ENCODE measurements at places on chromosomes 2 and 18. TPM values are rescaled to one million over a fixed set of nuclear protein-coding genes. Genes with fewer than 3 reads are reported as not detected.
A peak's percentile ranks its signal among the peaks of the same experiment; 100 is the strongest.

Gene PCARE
- not detected for total RNA-seq

- DNase-seq: no peak
These were observed 3.3 kb downstream of the TTLL4 start for GRCh38 chr2:218713922-218714321.

DNA sequence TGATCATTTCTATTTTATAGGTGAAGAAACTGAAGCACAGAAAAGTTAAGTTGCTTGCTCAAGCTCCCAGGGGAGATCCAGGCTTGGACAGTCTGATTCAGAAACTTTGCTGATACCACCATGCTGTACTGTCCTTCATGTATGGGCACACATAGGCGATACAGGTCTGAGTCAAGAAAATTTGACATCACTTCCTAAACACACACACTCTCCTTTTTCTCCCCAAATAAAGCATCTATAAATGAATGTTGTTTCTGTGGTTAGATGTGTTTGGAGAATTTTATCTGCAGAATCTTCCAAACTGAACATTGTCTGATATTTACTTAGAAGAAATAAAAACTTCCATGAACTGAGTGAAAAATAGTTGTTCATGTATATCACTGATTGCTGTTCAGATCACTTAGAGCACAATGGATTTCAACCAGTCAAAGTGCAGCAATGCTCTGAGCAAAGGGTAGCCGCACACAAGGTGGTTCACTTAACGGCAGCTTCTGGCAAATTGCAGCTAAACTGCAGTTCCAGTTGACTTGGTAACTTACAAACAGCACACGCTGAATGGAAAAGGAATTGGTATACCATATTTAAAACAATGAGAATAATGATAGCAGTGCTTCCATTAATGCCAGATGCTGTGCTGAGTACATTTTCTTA lies 10.0 kb upstream of the AGFG1 start:
- no peak for DNase-seq

DNA sequence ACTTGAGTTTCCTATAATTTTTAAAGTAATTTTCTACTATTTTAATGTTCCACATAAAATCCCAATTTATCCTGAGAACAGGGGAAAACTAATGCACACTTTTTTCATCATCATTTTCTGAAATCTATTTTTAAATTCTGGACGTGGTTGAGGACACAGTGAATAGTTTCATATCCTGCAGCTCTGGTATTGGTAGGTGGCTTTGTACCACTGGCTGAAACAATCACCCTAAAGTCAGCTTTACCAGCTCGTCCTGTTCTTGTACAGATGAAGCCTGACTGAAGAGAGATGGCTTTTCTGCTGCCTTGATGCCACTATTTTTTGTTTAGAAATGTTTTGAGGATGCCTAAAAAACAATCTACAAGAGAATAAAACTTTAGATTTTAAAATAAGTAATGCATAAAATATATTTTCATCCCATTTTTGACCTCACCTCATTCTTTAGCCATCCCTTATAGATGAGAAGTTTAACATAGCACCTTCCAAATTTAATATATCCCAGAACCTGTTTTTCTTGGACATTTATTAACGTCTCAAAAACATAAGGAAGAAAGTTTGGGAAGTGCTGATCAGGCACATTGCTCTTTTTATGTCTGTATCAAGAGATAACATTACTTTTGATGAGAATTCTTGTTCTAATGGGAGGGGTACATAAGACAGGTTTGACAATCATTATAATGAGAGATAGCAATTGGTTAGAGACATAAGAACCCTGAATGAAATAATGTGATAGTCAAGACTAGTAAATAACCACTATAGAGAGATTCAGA lies 80.9 kb downstream of the GALNT1 start:
- DNase-seq: no peak

Gene CDH20
- 0.75 TPM for total RNA-seq

Gene IL36A
- total RNA-seq: not detected

- DNase-seq: peak; percentile 96
These were observed at the start of gene IWS1 for GRCh38 chr2:127526132-127527000. Gene IWS1, minus strand, starts transcription at chr2:127526489. Its CDS starts 281 bp downstream, at chr2:127526208.

DNA sequence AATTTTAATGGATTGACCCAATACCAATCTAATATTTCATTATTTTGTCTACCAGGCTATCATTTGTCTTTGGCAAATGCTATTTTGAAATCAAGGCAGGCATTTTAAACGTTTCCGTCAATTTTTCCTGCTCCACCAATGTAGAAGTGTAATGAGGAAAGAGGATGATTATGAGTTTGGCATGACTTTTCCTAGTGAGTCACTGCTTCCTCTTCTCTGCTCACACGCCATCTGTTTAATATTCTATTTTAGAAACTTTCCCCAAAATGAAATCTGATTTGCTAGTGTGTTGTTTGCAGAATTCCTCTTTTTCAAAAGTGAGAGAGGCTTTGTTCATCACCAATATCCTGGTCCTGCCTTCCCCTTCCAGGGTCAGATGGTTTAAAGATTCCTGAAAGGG lies 42.5 kb upstream of the PID1 start:
- DNase-seq: no peak

Gene TUBB8B
- not detected for total RNA-seq

- no peak for DNase-seq
These were observed 68.7 kb upstream of the WIPF1 start for GRCh38 chr2:174666312-174666711.

DNA sequence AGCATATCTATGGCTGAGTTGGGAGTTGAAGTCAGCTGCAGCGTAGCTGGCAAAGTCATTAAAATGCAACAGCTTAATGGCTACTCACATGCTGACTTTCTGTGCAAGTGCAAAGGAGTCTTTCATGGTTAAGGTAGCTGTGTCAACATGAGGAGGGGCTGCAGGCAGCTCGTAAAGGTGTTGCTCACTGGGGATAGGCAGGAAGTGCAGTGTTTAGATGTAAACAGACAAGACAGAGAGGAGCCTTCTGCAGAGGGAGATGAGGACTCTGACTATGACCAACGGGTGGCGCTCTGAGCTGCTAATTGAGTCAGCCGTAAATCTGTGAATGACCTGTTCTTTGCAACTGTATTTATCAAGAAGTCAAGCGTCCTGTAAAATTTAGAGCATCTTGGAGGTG lies 22.3 kb upstream of the CAVIN2 start:
- DNase-seq: no peak

- peak; percentile 34 for DNase-seq
These were observed 97.8 kb downstream of the RTN4 start for GRCh38 chr2:54952425-54952824.

- DNase-seq: peak; percentile 96
These were observed at the start of gene MBD1 for GRCh38 chr18:50281295-50281971. Gene MBD1, minus strand, starts transcription at chr18:50281523. Its CDS starts 1,531 bp downstream, at chr18:50279992.

GRCh38 chr2:44131177-44131576 lies 37.5 kb upstream of the PPM1B start:
- DNase-seq: no peak

Gene AP1S3
- total RNA-seq: 52.7 TPM

Gene RHOB
- 304 TPM for total RNA-seq

Gene ICOS
- total RNA-seq: 0.23 TPM

Gene GREB1
- total RNA-seq: 5.1 TPM

All from ureter (tissue), 1 donor.